ENCODE measurements at places on chromosomes 7 and 10. TPM values are rescaled to one million over a fixed set of nuclear protein-coding genes. Genes with fewer than 3 reads are reported as not detected.

Gene COL28A1
- total RNA-seq: under 0.01 TPM

Gene PLXNA4
- under 0.01 TPM for total RNA-seq

Gene EPO
- not detected for total RNA-seq

Gene LRGUK
- not detected for total RNA-seq

Gene RAMP3
- not detected for total RNA-seq

Gene RELN
- 0.29 TPM for total RNA-seq

Gene MLXIPL
- not detected for total RNA-seq

Gene SPOCK2
- total RNA-seq: not detected

Gene TEX47
- not detected for total RNA-seq

Gene SFTPA1
- total RNA-seq: not detected

Gene SUN3
- total RNA-seq: not detected

Gene OPN1SW
- not detected for total RNA-seq

Gene ZNF853
- total RNA-seq: under 0.01 TPM

Gene KIAA1549
- total RNA-seq: 1.2 TPM

Gene PALD1
- total RNA-seq: under 0.01 TPM

Gene TBX20
- not detected for total RNA-seq

Gene ATOH7
- total RNA-seq: not detected

Gene SPDYE11
- total RNA-seq: not detected

Gene PON3
- total RNA-seq: not detected

Gene DPYSL4
- total RNA-seq: 2.8 TPM

Gene CISD1
- total RNA-seq: 44.3 TPM

Gene PPP1R17
- total RNA-seq: not detected

Gene KNDC1
- total RNA-seq: 0.58 TPM

Gene SSC4D
- total RNA-seq: 1.8 TPM

Gene SLC35B4
- total RNA-seq: 12.9 TPM

Gene MARCHF5
- total RNA-seq: 7.8 TPM

Gene RBAK
- total RNA-seq: 2.0 TPM

Gene ADCY1
- 0.71 TPM for total RNA-seq

Gene VWA2
- total RNA-seq: not detected

Gene CTAGE8
- total RNA-seq: 0.29 TPM

Gene FOXP2
- 0.53 TPM for total RNA-seq

Gene CXCL12
- 76.7 TPM for total RNA-seq

Gene USP6NL
- 6.1 TPM for total RNA-seq

Gene SP4
- 4.1 TPM for total RNA-seq

Gene ELFN1
- total RNA-seq: 0.89 TPM

Data from myometrial cell (primary cell).